ENCODE measurements at places on chromosomes 2 and 18.

GRCh38 chr18:67733088-67733487 lies 216.6 kb upstream of the DSEL start:
- DNase-seq, result no peak

GRCh38 chr2:216505133-216506106 lies 6.8 kb downstream of the RPL37A start:
- DNase-seq, result no peak

- no peak for DNase-seq
Observed at GRCh38 chr18:58793361-58793760, 71.3 kb upstream of the ZNF532 start.

GRCh38 chr2:31525876-31526275 lies 54.9 kb downstream of the SRD5A2 start:
- DNase-seq, result no peak

- DNase-seq, result no peak
Observed at GRCh38 chr18:37567061-37567993, 1.7 kb upstream of the CELF4 start.

GRCh38 chr2:71962911-71963694 lies 184.6 kb downstream of the CYP26B1 start:
- no peak for DNase-seq

DNA sequence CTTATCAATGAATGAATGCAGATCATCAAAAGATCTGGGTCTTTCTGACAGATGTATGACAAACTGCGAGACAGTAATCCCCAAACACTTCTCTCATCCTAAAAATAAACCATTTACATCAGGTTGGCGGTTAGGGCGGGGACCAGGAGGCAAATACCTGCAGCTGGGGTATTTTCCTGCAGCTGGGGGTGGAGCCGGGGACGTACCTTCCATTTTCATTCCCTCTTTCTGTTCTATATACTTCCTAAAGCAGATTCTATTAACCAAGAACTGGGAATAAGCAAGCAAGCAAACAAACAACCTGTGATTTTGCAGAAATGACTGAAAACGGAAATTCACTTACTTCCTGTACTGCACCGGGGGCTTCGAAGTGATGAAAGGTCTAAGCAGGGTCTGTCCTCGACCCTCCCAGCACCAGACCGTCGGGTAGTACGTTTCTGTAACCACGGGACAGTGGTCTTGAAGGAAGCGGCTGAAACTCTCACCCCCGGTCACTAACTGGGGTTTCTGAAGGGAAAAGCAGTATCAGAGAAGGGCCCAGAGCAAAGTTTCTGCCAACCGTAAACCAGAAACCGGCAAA lies 1.2 kb downstream of the ABHD3 start:
- peak; percentile 47 for DNase-seq

All from CD4-positive, alpha-beta T cell treated with Interleukin-12 subunit alpha and Interleukin-12 subunit beta, for 1 hour (primary cell).